Stimulated activated CD4-positive, alpha-beta T cell treated with anti-CD3 and anti-CD28 coated beads, Interleukin-12 subunit alpha, Interleukin-12 subunit beta, amount 100 ng/mL, for 4 hours (primary cell): ENCODE measurements at places on chromosomes 7 and 10.

GRCh38 chr7:96401200-96401599 lies 79.3 kb upstream of the SLC25A13 start:
- DNase-seq = no peak

- no peak for DNase-seq
Observed at GRCh38 chr10:131774681-131775085, 126.1 kb upstream of the PPP2R2D start.

- no peak for DNase-seq
Observed at GRCh38 chr7:25698451-25699113, 453.4 kb upstream of the NFE2L3 start.

DNA sequence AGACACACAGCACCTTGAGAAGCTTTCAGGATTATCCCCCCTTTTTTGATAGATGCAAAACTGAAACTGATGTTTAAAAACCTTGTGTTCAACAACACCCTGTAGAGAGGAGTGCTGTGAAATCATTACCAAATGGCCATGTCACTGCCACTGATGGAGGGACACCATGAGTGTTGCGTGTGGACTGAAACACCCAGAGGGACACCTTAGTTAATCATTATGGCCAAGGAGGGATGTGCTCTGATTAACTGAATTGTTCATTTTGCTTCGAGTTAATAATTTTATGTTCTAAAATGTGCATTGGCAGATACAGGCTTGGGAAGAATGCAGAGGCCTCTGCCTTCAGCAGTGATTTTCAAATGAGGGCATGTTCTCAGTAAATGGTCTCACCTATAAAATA lies 226.0 kb downstream of the KLF6 start:
- no peak for DNase-seq

DNA sequence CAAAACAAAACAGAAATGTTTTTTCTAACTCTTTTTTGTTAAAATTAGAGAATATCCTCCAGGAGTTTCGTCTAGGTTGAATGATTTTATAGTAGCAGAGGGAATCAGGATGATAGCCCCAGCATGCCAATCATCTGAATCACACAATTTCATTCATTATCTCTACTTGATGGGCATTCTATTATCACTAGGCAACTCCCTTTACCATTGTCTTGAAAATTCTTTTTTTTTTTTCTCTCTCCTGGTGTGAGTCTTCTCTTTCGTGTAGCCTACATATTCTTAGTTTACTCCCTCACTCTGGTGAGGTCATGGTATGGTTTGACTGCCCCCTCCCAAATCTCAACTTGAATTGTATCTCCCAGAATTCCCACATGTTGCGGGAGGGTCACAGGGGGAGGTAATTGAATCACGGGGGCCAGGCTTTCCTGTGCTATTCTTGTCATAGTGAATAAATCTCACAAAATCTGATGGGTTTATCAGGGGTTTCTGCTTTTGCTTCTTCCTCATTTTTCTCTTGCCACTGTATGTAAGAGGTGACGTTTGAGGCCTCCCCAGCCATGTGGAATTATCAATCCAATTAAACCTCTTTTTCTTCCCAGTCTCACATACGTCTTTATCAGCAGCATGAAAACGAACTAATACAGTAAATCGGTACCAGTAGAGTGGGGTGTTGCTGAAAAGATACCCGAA lies 105.0 kb downstream of the OTUD1 start:
- no peak for DNase-seq
